ENCODE measurements at places on chromosomes 3 and 15.

GRCh38 chr3:101518421-101518871, 5.4 kb upstream of the SENP7 start:
- DNase-seq: peak; percentile 57

GRCh38 chr15:89898614-89899294, 5.0 kb upstream of the AP3S2 start:
- peak; percentile 48 for DNase-seq

- no peak for DNase-seq
Measured at GRCh38 chr3:150067561-150067960, 96.9 kb upstream of the PFN2 start.

DNA sequence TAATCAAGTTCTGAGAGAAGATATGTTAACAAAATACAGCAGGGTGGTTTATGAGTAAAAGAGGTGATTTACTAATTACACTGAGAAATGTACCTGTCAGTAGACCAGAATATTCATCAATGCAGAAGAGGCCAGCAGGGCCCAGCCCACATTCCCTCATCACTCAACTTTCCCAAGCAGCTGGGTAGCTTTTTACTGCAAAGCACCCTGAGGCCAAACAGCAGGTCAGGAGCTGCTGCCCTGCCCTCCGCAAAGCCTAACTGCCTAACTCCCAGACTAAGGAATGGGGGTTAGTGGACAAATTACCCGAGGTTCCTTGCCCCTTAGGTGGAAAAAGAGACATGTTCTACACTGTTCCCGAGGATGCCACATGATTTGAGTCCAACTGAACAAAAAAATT, 108.2 kb downstream of the TBL1XR1 start:
- no peak for DNase-seq

DNA sequence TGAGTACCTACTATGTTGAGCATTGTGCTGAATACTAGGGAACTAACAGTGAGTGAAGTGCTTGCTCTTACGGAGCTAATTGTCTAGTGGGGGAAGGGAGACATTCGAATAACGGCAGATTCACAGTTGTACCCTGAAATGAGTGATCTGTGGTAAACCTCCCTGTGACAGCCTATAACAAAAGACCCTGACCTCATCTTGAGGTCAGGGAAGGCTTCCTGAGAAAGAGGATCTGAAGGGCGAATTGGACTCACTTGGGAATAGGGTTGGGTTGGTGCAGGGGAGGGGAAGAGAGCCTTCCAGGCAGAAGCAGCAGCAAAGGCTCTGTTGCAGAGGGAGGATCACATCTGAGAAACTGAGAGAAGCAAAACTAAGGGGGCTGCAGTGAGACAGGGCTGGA, 13.2 kb downstream of the HPS3 start:
- no peak for DNase-seq

GRCh38 chr15:77022646-77023575, 28.0 kb downstream of the PSTPIP1 start:
- DNase-seq: peak; percentile 23

Data from stimulated activated CD8-positive, alpha-beta memory T cell treated with anti-CD3 and anti-CD28 coated beads, Interleukin-4, amount 100 ng/mL, for 48 hours (primary cell).